ENCODE measurements at places on chromosomes 2 and 18.

- no peak for DNase-seq
These were observed 18.7 kb downstream of the GKN2 start for GRCh38 chr2:68934021-68934420.

DNA sequence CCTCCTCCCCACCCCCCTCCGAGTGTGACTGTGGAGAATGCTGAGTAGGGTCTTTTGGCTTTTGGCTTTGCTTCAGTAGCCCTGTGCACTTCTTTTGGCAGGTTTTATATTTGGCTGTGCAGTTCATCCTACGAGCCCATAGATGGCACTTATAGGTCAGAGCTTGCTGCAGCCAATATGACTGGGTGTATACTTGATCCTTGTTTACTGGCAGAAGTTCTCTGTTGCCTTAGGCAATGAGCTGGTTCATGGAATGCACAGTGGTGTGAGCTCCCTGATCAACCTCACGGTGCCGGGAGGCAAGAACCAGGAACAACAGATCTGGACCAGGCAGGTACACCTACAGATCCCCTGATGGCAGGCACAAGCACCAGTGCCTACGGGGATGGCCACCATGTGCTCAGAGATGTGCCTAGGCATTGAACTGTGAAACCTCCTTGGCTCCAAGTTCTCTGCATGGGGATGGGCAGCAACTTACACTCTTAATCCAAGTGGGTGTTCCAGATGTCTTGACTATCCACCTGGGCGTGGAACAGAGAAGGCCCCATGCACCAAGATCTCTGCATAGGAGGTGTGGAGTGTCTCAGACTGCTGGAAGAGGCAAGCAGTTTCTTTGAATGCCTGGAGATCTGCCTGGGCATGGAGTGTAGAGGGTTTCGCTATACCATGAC is 190.4 kb downstream of the KIAA1328 start:
- peak; percentile 30 for DNase-seq

GRCh38 chr18:55406451-55406991 is 181.5 kb downstream of the TCF4 start:
- no peak for DNase-seq

DNA sequence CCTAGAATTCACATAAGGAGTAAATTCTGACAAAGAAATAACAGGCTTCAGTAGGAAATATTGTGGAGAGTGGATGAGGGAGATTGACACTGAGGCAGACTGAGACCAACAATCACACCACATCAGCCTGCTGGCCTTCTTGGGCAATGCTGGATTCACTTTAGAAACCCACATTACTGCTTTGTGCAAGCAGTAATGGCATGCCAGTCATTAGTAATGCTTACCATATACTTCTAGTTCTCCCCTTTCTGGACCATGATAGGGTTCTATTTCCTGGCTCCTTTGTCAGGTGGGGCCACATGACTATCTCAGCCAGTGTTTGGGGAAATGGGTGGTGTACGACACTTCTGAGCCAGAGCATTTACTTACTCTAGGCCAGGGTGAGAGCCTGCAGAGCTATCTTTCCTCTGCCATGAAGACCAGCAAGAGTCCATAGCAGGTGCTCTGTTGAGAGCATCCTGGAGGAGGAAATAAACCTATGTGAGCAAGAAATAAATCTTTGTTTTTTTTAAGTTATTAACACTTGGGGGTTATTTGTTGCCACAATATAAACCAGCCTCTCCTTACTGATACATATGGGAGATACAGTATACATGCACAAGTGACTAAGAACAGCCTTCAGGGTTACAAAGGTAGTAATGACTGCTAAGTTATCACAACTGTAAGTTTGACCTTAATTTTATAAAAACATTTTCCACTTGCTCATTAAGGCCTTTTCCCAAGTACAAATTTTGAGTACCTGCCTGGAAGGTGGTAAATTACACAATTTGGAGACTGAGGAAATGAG is 89.3 kb upstream of the TANK start:
- DNase-seq, result no peak

GRCh38 chr2:40244251-40244650 is 207.6 kb downstream of the SLC8A1 start:
- no peak for DNase-seq

DNA sequence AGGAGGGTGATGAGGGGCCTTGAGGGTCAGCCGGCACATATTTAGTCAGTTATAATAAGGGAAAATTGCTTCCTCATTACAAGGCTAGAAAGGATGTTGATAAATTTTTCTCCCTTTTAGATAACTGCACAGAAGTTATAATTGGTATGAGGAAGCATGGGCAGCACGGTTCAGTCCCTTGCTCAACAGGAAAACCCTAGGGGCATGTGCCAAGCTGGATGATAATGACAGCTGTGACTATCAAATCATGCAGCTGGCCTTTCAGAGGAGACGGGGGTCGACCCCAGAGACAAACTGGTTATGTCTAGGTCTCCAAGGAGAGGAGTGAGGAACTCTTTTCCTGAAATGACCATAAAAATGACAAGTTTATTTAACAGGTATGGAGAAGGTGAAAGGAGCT is 448.1 kb upstream of the VRK2 start:
- no peak for DNase-seq

DNA sequence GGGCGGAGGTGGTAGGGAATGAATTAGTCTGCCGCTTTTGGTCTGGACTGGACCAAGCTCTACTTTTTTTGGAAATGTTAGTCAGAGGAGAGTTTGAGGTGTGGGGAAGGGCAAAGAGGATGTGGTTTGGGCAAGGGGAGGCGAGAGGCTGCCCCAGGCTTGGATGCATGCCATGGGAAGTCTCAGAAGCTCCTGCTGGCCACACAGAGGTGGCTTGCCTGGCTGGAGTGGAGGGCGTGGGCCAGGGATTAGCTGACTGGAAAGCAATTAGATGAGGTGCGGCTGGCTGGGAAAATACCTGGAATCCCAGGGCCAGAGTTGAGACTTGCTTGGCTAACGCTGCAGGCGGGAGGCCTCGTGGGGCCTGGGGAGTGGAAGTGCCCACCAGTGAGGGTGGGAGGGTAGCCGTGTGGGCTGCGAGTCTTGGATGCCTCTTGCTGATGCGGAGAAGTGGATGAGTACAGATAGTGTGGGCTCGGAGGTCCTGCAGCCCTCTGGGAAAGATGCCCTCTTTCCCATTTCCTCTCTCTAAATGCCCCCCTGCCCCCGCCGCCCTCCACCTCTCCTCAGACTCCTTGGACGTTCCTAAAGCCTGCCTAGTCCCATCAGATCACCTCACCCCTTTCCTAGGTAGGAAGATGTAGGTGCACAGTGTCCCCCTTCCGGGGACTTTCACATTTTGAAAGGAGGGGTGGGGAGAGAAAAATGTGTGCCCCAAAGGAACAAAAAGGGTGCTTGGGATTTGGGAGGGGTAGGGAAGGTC is 117.6 kb downstream of the SMAD7 start:
- no peak for DNase-seq

DNA sequence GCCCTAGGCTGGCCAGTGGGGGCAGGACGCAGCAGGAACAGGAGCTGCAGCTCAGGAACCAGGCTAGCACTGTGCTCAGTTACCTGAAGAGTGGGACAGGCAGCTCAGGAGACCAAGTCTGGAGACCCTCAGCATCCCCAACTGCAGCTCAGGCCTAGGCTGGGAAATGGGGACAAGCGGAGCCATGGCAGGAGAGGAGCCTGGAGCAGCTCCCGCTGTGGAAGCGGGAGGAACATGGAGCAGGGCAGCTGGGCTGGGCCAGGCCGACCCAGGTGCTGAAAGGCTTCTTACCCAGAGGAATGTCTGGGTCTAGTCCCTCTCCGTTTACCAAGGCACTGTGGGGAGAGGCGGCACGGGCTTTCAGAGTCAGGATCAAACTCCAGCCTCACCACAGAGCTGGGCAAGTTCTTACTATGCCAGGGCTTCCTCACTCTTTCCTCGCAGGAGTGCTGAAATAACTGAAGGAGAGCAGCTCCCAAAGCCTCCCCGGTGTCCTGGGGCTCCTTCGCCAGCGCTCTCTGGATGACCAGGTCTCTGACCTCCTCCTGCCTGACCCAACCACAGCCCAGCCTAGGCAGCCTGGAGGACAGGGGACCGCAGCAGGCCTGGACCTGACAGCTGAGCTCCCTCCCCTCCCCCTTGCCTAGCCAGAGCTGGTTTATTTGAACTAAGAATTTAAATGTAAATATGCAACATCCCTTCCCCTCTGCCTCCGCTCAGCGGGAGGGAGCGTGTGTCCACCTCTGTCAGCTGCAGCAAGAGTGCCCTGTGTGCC is 247.8 kb upstream of the SIX2 start:
- no peak for DNase-seq

GRCh38 chr18:13048061-13048595 is 57.0 kb downstream of the CEP192 start:
- DNase-seq, result no peak

GRCh38 chr2:98028931-98029717 is 33.4 kb upstream of the TMEM131 start:
- DNase-seq, result no peak

GRCh38 chr2:47720559-47720958 is 62.4 kb upstream of the MSH6 start:
- DNase-seq, result no peak

DNA sequence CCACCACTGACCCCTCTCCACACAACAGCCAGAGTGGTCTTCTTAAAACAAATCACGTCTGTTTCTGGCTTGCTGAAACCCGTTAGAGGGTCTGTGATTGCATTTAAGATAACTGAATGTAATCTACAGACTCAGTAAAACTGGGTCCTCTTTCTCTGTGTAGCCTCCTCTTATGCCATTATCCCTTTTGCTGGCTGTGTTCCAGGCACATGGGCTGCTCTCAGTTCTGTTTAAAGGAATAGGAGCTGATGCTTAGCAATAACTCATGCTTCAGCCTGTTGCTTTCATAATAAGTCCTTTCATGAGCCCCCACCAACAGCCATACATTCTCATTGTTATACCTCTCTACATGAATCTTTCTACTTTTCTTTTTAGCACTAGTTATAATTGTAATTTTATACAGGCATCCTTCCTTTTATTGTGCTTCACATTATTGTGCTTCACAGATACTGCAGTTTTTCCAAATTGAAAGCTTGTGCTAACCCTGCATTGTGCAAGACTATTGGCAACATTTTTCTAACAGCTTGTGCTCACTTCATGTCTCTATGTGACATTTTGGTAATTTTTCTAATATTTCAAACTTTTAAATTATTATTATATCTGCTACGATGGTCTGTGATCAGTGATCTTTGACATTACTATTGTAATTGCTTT is 782.6 kb downstream of the MBD2 start:
- DNase-seq, result no peak

DNA sequence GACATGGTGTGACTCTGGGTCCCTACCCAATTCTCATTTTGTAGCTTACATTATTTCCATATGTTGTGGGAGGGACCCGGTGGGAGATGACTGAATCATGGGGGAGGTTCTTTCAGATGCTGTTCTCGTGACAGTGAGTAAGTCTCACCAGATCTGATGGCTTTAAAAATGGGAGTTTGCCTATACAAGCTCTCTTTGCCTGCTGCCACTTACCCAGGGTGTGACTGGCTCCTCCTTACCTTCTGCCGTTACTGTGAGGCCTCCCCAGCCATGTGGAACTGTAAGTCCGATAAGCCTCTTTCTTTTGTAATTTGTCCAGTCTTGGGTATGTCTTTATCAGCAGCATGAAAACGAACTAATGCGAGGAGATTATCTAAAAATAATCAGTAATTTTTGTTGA is 1683.2 kb upstream of the SLC39A10 start:
- DNase-seq, result no peak

DNA sequence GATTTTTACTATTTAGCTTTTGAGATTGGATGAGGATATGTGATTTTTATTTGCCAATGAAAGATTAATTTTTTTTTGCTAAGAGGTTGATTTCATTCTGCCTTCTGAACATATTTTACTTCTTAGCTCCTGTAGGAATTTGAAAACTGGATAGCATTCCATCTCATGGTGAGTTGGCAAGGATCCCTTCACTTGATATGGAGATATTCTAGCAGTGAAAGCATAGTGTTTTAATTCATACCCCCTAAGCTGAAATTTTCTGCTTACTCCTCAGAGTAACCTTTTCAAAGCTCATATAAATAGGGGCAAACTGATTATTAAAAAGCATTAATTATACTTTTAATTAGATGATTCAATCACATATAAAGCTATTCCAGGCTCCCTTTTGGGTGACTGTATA is 61.0 kb upstream of the KCNJ3 start:
- no peak for DNase-seq

GRCh38 chr2:86286516-86286915 is 50.9 kb downstream of the REEP1 start:
- no peak for DNase-seq

GRCh38 chr2:239018271-239019182 is 170.6 kb downstream of the TWIST2 start:
- no peak for DNase-seq

DNA sequence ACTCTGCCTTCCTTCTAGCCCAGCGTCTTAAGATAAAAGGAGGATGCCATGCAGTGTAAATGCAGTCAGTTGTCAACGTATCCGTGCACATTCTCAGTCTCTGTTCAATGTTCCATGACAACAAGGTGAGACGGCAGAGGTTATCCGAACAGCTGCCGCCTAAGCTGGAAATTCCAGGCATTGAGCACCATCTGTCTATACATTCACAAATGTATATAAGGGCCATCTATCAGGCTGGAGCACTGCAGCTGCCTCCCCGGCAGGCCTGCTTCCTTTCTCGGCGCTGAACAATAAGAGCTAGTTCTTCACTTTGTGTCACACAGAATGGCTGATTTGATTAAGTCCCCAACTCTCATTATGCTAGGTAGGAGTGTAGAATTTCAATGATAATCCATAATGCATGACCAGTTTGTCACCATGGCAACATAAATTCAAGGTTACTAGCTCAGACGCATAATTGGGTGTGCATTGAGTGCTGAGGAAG is 282.2 kb upstream of the SOX11 start:
- no peak for DNase-seq

- no peak for DNase-seq
These were observed 15.6 kb upstream of the PSD4 start for GRCh38 chr2:113157897-113158753.

DNA sequence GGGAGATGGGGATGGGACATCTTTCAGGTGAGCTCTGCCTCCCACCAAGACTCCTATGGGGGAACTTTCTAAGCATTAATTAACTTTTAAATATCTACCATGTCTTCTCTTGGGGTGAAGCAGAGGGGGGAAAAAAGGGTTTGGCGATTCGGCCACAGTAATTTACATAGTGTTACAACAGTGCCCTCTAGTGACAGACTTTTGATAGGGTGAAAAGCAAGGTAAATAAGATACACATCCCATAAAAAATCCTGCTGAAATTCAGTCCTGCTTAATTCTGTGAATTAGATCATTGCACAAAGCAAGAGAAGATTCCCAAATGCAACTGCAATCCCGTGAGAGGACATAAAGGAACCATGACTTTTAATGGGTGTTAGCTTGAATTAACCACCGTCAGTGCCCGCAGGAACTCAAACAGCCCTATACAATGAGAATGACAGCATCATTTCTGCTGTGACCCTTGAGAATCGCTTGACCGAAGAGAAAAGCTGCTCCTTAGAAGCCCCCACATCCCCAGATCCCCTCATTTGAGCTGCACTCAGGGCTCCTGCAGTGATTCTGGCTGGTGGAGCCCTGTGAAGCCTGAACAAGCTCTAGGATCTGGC is 32.8 kb downstream of the FAM124B start:
- DNase-seq, result peak; percentile 63

- DNase-seq, result peak; percentile 72
These were observed at the start of gene CHST10 for GRCh38 chr2:100416935-100417710. TSS of gene CHST10 (minus strand) at chr2:100417668. CDS start at chr2:100406675, 10,993 bp downstream.

Data from NAMALWA (cell line).